ENCODE measurements at places on chromosomes 16 and 17.

- DNase-seq = peak; percentile 63
These were observed 528 bp downstream of the PER1 start for GRCh38 chr17:8151641-8152111.

GRCh38 chr16:84950906-84951305 lies 60.4 kb downstream of the ZDHHC7 start:
- no peak for DNase-seq

- no peak for DNase-seq
These were observed 6.4 kb downstream of the NME3 start for GRCh38 chr16:1764971-1765370.

- no peak for DNase-seq
These were observed 102.1 kb downstream of the PITPNC1 start for GRCh38 chr17:67479148-67479547.

DNA sequence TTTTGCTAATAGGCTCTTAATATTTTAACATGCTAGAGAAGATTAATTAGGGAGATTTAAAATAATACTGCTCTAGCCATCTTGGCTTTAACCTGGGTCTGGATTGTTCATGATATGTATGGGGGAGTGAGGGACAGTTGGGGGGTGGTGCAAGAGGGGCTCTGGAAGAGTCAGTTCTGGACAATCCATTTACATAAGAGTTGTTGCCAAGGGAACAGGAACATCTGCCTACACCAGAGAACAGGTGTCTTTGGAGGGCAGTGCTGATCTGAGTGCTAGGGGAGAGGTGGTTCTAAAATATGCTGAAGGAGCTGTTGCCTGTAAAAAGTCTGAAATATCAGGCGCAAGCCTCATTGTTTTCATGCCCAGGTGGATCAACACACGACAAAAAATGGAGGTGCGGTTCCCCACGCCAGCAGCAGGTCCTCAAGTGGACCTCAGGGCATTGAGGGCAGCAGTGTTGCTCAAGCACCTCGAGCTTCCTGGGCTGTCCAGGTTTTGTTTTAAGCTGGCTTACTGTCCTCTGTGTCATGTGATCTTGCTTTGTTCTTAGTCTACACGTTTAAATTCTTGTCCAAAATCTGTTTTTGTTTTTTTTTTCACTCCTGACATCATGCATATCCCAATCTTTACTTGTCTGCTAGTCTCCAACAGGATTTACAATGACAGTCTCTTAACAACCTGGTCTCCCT lies 25.4 kb upstream of the WSB1 start:
- no peak for DNase-seq

DNA sequence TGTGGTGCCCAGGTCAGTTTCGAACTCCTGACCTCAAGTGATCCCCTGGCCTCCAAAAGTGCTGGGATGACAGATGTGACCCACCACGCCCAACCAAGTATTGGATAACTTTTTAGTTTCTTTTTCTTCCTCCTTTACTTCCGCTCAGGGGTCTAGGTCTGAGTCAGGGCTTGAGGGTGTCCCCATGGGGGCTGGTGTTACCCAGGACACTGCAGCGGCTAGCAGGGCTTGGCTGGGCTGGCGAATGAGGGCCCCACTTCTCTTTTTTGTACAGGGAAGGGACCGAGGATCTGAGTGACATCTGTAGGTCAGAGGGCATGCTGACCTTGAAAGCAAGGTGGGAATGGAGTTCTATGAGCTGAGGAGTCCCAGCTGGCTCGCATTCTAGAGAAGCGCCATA lies 24.9 kb downstream of the RAB11FIP3 start:
- no peak for DNase-seq

- DNase-seq = no peak
These were observed 41.2 kb upstream of the RHOT1 start for GRCh38 chr17:32100971-32101631.

- no peak for DNase-seq
These were observed 10.2 kb upstream of the ETV4 start for GRCh38 chr17:43556292-43556691.
